ENCODE measurements at places on chromosomes 11 and 22.

- H3K4me1 ChIP-seq, result no peaks in the 10 kb centered on the region
- no peak for DNase-seq
- H3K27me3 ChIP-seq, result peaks cover 2% of the 10 kb centered on the region
- H3K36me3 ChIP-seq, result no peaks in the 10 kb centered on the region
Measured at GRCh38 chr11:119493712-119494111, 70.7 kb upstream of the THY1 start.

- no peaks in the 10 kb centered on the region for H3K36me3 ChIP-seq
- H3K4me1 ChIP-seq, result no peaks in the 10 kb centered on the region
- H3K4me3 ChIP-seq, result no peak overlapping the region
Measured at GRCh38 chr11:44989831-44990566, 39.3 kb upstream of the TP53I11 start.

GRCh38 chr22:43388420-43388851 lies 23.4 kb upstream of the MPPED1 start:
- no peaks in the 10 kb centered on the region for H3K36me3 ChIP-seq
- peaks cover 15% of the 10 kb centered on the region for H3K4me1 ChIP-seq
- H3K27me3 ChIP-seq, result peaks cover 13% of the 10 kb centered on the region
- no peak overlapping the region for H3K27ac ChIP-seq
- no peak overlapping the region for H3K4me3 ChIP-seq
- peak; percentile 79 for DNase-seq

DNA sequence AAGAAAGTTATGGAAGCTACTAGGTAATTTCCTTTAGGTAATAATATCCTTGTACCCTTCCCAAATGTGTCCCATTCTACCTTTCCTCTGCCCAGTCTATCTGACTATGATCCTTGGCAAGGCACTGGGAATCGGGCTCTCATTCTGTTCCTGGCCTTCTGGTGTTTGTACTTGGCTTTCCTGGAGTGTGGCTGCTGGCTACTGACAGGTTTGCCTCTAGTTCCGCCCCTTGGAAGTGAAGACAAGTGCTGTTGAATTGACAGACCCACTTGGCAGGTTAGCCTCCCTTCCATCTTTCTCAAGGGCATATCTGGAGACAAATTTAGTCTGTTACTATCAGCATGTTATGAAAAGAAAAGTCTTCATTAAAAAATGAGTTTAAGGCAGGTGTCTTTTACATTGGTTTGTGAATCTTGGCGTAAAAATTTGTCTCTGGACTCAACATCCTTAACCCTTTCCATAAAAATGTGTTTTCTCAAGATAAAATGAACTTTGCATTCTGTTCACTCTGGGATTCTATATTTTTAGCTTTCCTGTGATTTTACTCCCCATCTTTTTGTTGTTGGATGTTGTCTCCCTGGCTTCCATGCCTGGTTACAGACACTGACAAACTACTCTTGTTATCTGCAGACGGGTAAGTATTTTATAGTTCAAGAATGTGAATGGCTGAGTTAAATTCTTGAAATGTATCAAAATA lies 287.4 kb upstream of the PDGFD start:
- DNase-seq, result no peak
- no peaks in the 10 kb centered on the region for H3K27me3 ChIP-seq
- no peaks in the 10 kb centered on the region for H3K36me3 ChIP-seq
- H3K4me1 ChIP-seq, result no peaks in the 10 kb centered on the region
- H3K27ac ChIP-seq, result no peak overlapping the region

DNA sequence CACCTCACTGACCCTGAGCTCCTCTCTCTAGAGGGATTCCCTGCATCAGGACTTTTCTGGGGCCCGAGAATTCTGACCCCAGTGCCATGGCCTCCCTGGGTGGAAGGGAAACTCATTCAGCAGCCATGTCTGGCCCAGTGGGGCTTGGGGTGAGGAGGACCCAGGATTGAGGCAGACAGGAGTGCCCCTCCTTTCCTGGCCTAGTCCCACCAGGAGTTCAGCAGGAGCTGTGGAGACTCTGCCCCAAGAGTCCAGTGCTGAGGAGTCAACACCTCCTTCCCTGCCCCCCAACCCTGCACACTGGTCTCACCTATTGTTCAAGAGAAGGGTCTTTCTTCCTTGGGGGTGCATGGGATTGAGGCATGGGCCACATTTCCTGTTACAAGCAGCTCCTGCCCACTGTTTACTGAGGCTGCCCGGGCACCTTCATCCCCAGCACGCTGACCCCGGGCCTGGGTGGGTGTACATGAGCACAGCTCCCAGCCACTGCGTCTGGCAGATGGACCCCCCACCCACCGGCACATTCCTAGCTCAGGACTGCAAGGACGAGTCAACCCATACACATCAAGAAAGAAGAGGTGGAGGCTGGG lies 33.9 kb downstream of the ALX4 start:
- DNase-seq, result no peak
- no peaks in the 10 kb centered on the region for H3K27me3 ChIP-seq
- no peaks in the 10 kb centered on the region for H3K36me3 ChIP-seq

- H3K36me3 ChIP-seq, result no peaks in the 10 kb centered on the region
- H3K4me1 ChIP-seq, result peaks cover 16% of the 10 kb centered on the region
- no peaks in the 10 kb centered on the region for H3K27me3 ChIP-seq
- DNase-seq, result peak; percentile 73
- H3K4me3 ChIP-seq, result peak overlapping the region; percentile 79
Measured at GRCh38 chr11:65454696-65455456, 32.3 kb downstream of the NEAT1 start.

DNA sequence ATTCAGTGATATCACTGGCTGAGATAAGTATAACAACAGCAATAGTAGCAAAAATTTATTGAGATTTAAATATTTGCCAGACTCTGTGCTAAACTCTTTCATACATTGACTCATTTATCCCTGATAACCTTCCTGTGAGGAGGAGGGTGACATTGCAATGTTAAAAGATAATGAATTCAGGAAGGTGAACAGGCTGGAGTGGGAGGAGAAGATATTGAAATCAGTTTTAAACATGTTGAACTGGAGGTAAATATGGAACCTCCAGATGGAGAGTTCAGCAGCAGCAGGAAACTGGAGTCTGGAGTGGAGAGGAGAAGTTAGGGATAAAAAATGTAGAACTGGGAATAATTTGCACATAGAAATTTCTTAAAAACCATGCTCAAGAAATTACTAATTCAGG lies 142.0 kb upstream of the FAT3 start:
- H3K27me3 ChIP-seq, result no peaks in the 10 kb centered on the region
- H3K4me3 ChIP-seq, result no peak overlapping the region
- no peak for DNase-seq
- H3K27ac ChIP-seq, result no peak overlapping the region
- no peaks in the 10 kb centered on the region for H3K36me3 ChIP-seq

GRCh38 chr11:73283276-73284000 lies 11.3 kb downstream of the P2RY6 start:
- H3K36me3 ChIP-seq, result no peaks in the 10 kb centered on the region
- DNase-seq, result no peak
- no peak overlapping the region for H3K27ac ChIP-seq
- H3K4me3 ChIP-seq, result no peak overlapping the region

DNA sequence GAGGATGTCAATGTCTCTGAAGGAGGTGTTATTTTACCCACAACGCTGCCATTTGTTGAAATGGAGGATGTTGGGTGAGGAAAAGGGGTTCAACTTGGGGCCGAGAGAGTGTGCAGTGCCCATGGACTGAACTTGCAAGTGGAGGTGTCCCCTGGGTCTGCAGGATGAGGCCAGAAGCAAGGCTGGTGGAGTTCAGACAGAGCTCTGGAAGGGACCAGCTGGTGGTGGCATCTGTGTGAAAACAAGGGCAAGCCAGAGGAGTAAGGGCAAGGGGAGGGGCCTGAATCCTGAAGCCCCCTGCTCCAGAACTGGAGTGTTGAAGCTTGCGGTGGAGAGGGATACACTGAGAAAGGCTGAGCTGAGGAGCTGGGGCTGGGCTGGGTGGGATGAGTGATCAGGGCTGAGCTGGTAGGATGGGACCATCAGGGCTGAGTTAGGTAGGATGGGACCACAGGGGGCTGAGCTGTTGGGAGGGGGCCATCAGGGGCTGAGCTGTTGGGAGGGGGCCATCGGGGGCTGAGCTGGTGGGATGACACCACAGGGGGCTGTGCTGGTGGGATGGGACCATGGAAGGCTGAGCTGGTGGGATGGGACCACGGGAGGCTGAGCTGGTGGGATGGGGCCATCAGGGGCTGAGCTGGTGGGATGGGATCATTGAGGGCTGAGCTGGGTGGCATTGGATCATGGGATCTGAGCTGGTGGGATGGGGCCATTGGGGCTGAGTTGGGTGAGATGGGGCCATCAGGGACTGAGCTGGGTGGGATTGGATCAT lies 13.4 kb upstream of the CTSD start:
- no peaks in the 10 kb centered on the region for H3K36me3 ChIP-seq
- DNase-seq, result no peak

- H3K27ac ChIP-seq, result no peak overlapping the region
- H3K36me3 ChIP-seq, result peaks cover 97% of the 10 kb centered on the region
- H3K27me3 ChIP-seq, result no peaks in the 10 kb centered on the region
- no peak for DNase-seq
- H3K4me1 ChIP-seq, result peaks cover 47% of the 10 kb centered on the region
- H3K4me3 ChIP-seq, result no peak overlapping the region
Measured at GRCh38 chr11:118903204-118904015, 19.7 kb downstream of the CXCR5 start.

DNA sequence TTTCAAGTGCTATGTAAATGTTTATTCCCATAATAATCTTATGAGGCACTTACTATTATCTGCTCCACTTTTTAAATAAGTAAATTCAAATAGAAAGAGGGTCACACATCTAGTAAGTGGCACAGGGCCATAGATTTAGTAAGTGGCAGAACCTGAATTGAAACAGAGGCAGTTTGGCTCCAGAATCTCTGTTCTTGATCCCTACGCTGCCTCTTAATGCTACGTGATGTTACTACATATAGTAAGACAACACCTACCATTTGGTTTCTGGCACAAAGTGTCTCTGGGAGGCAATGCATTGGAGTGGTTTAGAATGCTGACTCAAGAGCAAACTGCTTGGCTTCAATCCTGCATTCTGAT lies 1018.3 kb downstream of the DLG2 start:
- no peaks in the 10 kb centered on the region for H3K4me1 ChIP-seq
- no peaks in the 10 kb centered on the region for H3K27me3 ChIP-seq
- no peak for DNase-seq
- no peak overlapping the region for H3K27ac ChIP-seq

Measured in CD4-positive, alpha-beta T cell (primary cell).